ENCODE measurements at places on chromosomes 4 and X. TPM values are rescaled to one million over a fixed set of nuclear protein-coding genes. Genes with fewer than 3 reads are reported as not detected.

DNA sequence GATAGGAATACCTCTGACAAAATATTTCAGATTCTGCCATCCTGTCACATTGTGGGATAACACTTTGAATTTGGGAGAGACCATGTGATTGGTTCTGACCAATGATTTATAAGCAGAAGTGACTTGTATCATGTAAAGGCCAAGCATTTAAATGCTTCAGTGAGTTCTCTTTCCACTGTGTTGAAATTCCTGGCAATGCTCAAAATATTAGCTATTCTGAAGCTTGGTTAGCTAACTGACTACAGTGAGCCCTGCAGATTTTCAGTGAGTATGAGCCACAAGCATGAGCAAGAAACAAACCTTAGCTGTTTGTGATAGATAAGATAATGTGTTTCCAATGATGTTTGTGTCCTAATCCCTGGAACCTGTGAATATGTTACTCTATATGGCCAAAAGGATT lies 562.8 kb upstream of the AADAT start:
- DNase-seq = no peak
- no peak overlapping the region for H3K4me3 ChIP-seq
- H3K36me3 ChIP-seq = no peaks in the 10 kb centered on the region
- no peak overlapping the region for H3K27ac ChIP-seq
- no peaks in the 10 kb centered on the region for H3K4me1 ChIP-seq

DNA sequence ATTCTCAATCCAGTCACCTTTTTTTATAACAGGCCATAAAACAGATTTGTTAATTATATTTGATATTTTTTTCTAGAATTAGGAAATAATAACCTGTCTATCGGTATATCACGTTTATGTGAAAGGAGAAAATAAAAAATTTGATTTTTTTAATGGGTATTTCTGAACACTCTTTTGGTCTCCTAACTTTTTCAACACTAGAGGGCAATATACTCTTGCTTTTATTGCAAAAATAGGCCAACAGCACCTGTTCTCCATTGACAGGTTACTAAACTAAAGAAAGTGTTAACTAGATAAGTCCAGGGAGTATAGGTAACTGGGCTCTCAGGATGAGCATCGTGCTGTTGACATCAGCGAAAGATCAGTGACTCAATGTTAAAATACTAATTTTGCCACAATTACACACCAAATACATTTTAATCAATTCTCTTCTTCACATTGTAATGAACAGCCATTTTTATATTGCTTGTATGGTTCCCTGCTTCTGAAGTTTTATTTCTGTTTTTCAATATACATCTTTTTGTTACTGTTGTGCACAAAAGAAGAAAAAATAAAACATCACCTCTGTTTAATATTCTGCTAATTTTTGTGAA lies 22.8 kb downstream of the NDST4 start:
- H3K27me3 ChIP-seq = peaks cover 26% of the 10 kb centered on the region
- H3K27ac ChIP-seq = no peak overlapping the region
- H3K4me3 ChIP-seq = no peak overlapping the region
- peak; percentile 53 for DNase-seq

The EIF1AX gene
- 209 TPM for total RNA-seq

DNA sequence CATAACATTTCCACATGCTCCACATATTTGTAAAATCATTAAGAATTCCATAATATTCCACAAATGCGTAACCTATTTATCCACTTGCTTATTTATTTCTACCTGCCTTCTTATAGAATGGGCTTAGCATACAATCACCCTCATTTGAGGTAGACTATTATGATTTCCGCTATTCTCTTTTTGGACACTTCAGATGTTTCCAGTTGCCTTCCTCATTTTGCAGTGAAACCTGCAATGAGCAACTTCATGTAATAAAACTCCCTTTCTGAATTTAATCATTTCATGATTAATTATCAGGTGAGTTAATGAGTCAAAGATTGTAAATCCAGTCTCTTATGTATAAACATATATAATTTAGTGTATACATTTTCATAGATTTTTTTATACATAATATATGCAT lies 58.0 kb downstream of the PPP3CA start:
- no peaks in the 10 kb centered on the region for H3K27me3 ChIP-seq
- no peak for DNase-seq
- peaks cover 29% of the 10 kb centered on the region for H3K4me1 ChIP-seq
- no peaks in the 10 kb centered on the region for H3K36me3 ChIP-seq
- H3K27ac ChIP-seq = no peak overlapping the region

- no peak overlapping the region for H3K4me3 ChIP-seq
- H3K27me3 ChIP-seq = no peaks in the 10 kb centered on the region
- H3K4me1 ChIP-seq = no peaks in the 10 kb centered on the region
- no peaks in the 10 kb centered on the region for H3K36me3 ChIP-seq
These were observed 734.2 kb downstream of the RAPGEF2 start for GRCh38 chr4:159837071-159837470.

The LUZP4 gene
- total RNA-seq = not detected

Measured in MCF 10A (cell line).